ENCODE measurements at places on chromosomes 1 and 21. TPM values are rescaled to one million over a fixed set of nuclear protein-coding genes. Genes with fewer than 3 reads are reported as not detected.

Gene SPRR2F
- not detected for total RNA-seq

Gene TMEM240
- total RNA-seq: 0.48 TPM

DNA sequence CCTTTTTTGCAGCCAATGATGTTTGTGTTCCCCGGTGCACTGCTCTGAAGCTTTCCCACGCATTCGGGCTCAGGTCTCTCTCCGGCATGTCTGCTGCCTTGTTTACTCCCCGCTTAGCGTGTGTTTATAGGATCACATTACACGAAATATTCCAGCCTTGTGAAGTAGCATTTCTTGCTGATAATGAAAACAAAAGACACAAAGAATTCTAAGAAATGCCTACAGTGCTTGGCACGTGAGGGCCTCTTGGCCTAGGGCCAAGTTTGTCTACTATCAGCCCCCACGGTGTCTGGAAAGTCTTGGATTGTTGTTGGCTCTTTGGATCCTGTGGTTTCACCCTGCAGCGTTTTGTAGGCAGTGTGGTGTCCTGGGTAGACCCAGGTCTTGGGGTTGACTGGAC lies 11.2 kb upstream of the GSTM4 start:
- DNase-seq: no peak

DNA sequence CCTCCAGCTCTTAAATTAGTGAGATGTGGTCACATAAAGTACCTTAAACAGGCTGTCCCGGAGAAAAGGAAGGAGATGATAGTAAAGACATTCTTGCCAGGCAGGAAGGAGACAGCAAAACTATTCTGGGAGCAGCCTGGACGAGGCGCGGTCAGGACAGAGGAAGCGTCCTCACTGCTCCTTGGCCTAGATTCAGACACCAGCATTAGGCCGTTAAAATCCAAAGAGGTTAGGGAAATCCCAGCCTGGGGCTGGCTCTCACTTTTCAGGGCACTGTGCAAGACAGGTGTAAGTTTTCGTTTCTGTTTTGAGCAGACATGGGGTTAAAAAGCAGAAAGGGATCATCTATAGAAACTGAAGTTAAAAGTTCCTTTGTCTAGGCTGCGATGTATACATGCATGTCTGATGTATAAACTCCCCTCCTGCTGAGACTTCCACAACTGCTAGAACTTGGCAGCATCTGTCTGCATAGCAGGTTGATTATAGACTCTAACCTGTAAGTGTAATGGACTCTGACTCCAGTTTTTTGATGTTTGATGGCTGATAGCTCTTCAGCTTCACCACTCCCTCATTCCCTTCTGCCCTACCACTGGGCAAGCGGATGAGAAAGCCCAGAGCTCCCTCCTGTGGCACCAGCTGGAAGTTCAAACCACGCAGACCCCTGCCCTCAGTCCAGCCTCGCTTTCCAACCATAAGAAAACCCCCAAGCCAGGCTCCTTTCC lies 21.5 kb downstream of the STPG1 start:
- DNase-seq: peak; percentile 51

GRCh38 chr1:8873506-8874229 lies 4.8 kb downstream of the ENO1 start:
- peak; percentile 56 for DNase-seq

Gene PIGC
- total RNA-seq: 20.7 TPM

Gene GPR61
- not detected for total RNA-seq

DNA sequence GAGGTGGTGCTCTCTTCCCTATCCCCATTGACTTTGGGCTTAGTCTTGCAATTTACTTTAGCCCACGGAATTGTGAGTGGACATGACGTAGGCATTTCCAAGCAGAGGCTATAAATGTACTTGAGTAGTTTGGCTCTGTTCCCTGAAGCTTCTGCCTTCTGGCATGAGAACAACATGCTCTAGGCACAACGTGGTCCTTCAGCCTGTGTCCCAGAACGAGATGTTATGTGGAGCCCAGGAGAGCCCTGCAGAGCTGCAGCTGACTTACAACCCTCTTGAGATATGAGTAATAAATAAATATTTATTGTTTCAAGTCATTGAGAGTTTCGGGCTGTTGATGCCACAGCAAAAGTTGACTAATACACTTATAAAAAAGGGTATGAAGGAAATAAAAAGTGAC lies 105.2 kb upstream of the HMGB4 start:
- DNase-seq: no peak

DNA sequence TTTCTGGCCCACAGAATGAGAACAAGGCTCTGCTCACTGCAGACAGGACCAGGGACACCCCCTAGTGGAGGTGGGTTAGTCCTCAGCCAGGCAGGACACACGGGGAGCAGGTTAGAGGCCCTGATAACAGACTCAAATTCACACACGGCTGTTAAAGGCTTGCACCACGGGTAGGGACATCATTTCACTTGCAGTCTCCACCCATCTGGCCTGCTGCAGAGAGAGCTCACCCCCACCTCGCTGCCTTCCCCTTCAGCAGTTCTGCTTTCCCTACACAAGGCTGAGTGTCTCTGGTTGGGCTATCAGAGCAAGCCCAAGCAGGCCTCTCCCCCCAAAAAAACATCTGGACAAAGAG lies 20.6 kb downstream of the MEF2D start:
- no peak for DNase-seq

Gene RAB4A
- 25.7 TPM for total RNA-seq

Gene POTED
- not detected for total RNA-seq

Gene NKAIN1
- total RNA-seq: not detected

GRCh38 chr21:42187976-42188653 lies 30.8 kb upstream of the ABCG1 start:
- DNase-seq: peak; percentile 83
